ENCODE measurements at places on chromosomes 12 and 14. TPM values are rescaled to one million over a fixed set of nuclear protein-coding genes. Genes with fewer than 3 reads are reported as not detected.

DNA sequence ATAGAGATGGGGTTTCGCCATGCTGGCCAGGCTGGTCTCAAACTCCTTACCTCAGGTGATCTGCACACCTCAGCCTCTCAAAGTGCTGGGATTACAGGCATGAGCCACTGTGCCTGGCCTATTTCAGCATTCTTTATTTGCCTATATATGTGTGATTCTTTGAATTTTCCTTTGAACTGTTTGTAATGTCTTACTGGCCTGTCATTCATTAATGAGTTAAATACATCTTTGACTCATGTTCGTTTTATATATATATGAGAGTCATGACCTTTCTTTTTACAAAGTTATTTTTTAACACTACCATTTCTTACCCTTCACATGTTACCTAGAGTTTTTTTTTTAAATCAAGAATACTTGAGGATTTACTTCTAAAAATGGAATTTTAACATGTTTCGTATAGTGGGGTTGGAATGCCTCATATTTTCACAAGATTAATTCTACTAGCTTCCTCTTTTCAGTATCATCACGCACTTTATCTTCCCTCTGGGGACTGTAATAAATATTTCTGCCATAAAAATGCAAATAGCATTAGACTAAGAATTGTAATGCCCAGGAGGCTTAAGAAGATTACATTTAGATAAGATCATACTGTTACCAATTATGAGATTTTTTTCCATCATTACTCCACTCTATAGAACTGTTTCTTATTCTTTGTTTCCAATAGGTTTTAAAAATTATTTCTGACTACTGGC lies 66.7 kb downstream of the NTN4 start:
- DNase-seq: no peak

DNA sequence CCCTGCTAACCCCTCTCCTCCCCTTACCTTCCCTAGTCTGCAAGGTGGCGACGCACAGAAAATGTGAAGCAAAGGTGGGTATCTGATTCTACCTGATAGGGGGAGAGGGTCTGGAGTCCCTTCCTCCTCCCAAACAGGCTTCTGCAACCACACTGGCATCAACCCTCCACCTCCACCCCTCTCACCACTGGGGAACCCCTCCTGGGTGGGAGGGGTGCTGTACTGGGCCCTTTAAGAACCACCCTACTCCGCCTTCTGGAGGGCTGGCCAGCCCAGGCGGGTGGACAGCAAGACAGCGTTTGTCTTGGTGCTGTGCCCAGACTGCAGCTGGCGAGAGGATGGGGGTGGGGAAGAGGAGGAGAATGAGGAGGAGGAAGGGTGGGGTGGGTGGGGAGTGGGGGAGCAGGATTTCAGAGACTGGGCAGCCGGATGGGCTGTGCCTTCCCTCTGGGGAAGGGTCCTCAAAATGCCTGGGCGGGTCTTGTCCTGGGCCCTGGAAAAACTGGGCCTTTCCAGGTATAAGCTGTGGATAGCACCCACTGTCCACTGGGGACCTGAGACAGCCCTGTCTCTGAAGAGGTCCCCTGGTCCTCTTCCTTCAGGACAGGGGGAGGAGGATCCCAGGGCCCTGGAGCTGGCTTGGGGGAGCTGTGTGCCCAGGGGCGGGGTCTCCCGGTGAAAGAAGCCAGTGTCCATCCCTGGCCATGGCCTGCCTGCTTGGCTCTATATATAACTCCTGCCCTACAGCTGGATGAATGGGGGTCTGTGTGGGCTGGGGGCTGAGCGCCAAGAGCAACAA lies 2.8 kb downstream of the TNS2 start:
- peak; percentile 94 for DNase-seq

DNA sequence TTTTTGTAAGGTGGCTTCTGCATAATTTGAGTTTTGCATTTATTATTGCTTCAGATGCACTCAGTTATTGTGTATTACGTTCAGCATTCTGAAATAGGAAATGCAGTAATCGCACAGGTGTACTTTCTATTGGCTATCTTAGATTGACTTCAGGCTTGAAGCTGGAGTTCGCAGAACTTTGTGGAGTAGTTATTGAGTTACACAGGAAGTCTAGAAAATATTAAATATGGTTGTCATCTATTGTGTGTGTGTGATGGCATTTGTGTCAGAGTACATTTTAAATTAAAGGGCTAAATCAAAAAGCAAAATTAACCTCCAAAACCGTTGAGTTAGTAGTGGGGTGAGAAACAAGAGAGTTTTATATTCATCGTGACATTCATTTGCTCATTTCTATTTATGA lies 2.7 kb downstream of the ARID2 start:
- DNase-seq: no peak

GRCh38 chr12:46486588-46486987 lies 114.0 kb upstream of the SLC38A2 start:
- no peak for DNase-seq

- DNase-seq: no peak
Observed at GRCh38 chr14:26074892-26075291, 522.9 kb downstream of the NOVA1 start.

DNA sequence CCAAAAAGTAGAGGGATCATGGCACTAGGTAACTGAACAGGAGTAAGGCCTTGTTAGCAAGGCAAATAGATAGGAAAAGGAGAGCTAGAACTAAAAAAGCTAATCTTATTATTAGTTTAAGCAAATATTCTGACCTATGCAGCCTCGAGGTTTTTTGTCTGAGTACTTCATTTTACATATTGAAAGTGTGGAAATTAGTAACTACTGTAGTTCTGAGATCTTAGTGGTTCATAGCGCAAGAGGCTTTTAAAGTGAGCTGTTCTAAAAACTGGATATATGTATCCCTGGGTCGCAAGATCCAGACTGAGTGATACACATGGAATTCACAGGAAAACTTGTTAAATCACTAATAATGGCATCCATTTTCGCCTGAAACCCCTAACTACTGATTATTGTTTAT lies 411.0 kb upstream of the SOX5 start:
- DNase-seq: no peak

DNA sequence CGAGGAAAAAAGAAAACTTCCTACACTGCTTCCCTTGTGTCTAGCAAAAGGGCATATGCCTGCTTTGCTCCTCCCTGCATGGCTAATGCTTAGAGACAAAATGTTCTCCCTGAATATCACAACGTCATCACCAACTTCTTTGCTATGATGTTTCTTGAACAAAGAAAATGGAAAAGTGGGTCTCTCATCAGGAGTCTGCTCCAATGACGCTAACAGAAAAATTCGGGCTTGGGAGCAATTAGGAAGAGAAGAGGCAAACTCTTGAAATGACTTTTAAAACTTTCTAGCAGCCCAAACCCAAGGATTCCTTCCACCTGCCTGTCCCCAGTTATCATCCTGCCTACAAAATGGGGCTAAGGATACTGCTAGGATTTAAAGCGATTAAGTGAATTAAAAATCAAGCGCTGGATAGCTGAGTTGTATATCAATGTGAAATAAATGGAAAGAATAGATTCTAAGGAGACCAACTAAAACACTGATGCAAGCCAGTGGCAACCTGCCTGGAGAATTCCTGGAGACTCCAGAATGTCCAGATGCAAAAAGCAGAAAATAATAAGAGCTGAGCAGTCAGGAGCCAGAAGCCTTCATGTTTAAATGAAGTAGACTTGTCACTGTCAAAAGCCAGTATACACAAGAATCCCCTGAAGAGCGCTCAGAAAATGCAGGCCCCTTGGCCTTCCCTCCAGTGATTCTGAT lies 183.8 kb downstream of the DPF3 start:
- DNase-seq: no peak

- DNase-seq: no peak
Observed at GRCh38 chr14:50813544-50813863, 17.5 kb downstream of the NIN start.

DNA sequence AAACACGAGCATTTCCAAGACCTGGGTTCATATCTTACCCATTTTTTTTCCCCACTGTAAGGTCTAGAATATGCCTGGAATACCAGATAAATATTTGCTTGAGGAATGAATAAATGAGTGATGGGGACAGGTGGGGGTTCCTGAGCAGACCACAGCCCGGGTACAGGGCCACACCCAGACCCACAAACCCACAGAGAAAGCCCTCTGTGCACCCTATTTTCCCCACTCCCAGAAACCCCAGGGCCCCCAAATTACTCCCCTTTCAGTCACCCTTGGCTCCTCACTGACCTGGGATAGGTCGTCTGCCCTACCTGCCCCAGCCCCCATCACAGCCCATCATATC lies 66.5 kb upstream of the DDX11 start:
- no peak for DNase-seq

- no peak for DNase-seq
Observed at GRCh38 chr12:43861015-43861839, 25.3 kb downstream of the TMEM117 start.

DNA sequence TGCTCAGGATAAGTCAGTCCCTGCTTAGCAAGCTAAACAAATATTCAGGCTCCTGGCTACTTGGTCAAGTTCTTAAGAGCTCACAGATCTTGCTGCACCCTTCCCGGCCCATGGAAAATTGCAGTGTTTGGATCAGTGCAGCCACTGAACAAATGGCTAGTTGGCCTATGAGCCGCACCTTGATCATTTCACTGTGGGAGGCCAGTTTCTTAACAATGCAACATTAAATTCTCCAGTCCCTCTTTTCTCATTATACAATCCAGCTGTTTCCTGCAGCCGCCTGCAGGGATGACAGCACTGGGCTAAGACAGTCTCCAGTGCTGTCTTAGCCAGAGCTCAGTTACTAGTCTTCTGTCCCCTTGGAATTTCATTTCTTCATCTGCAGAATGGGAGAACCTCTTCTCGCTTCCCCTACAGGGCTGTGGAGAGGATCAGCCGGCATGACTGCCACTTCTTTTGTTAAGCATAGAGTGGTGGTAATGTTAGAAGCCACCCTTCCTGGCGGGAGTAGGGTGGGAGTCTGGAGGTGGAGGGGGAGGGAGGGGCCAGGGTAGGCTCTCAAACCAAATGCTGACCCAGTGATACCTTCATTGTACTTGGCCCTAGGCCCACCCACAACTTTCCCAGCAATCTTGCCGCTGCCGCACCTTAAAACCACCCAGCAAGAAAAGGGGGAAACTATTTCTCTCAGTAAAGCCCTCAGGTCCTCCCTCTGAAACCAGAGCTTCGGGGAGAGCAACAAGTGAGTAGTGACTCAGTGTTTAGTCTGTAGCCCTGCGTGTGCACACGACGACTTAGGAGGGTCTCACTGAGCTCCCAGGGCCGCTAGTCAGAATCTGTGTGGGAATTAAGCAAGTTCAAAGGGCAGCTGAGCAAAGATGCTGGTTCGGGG lies 145.7 kb downstream of the NUAK1 start:
- DNase-seq: no peak

- DNase-seq: no peak
Observed at GRCh38 chr12:123916729-123917128, 55.9 kb downstream of the CCDC92 start.

- no peak for DNase-seq
Observed at GRCh38 chr14:31879661-31880348, 197.3 kb upstream of the ARHGAP5 start.

- DNase-seq: no peak
Observed at GRCh38 chr12:93639406-93639805, 37.8 kb upstream of the CRADD start.

GRCh38 chr12:40946612-40947194 lies 241.4 kb upstream of the PDZRN4 start:
- DNase-seq: no peak

- DNase-seq: no peak
Observed at GRCh38 chr14:102125546-102125945, 14.2 kb upstream of the WDR20 start.

DNA sequence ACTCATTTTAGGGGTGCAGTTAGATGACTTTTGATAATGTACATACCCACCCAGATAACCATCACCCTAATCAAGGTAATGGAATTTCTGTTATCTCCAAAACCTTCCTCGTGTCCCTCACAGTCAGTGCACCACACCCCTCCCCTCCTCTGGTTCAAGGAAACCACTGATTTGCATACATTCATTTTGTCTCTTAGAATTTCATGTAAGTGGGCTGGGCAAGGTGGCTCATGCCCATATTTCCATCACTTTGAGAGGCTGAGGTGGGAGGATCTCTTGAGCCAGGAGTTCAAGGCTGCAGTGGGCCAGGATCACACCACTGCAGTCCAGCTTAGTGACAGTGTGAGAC lies 15.7 kb downstream of the ADIPOR2 start:
- DNase-seq: no peak

- DNase-seq: no peak
Observed at GRCh38 chr12:94942663-94943062, 60.8 kb downstream of the NDUFA12 start.

DNA sequence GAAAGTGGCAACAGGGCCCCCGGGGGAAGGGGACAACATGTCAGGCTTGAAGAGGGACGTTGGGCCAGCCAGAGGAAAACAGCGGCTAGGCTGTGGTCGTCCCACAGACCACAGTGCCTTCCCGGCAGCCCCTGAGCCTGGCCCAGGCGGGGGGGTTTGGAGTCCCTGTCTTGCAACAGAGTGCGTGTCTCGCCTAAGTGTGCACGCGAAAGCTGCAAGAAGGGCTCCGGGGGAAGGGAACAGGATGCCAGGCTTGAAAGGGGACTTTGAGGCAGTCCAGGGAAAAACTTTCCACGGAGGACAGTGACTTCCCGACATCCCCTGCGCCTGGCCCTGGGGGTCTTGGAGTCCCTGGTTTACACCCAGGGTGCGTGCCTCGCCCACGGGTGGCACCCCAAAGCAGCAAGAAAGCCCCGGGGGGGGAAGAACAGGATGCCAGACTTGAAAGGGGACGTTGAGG lies 157.5 kb upstream of the ALG10B start:
- DNase-seq: no peak

- DNase-seq: no peak
Observed at GRCh38 chr14:101598159-101598558, 36.9 kb downstream of the DIO3 start.

DNA sequence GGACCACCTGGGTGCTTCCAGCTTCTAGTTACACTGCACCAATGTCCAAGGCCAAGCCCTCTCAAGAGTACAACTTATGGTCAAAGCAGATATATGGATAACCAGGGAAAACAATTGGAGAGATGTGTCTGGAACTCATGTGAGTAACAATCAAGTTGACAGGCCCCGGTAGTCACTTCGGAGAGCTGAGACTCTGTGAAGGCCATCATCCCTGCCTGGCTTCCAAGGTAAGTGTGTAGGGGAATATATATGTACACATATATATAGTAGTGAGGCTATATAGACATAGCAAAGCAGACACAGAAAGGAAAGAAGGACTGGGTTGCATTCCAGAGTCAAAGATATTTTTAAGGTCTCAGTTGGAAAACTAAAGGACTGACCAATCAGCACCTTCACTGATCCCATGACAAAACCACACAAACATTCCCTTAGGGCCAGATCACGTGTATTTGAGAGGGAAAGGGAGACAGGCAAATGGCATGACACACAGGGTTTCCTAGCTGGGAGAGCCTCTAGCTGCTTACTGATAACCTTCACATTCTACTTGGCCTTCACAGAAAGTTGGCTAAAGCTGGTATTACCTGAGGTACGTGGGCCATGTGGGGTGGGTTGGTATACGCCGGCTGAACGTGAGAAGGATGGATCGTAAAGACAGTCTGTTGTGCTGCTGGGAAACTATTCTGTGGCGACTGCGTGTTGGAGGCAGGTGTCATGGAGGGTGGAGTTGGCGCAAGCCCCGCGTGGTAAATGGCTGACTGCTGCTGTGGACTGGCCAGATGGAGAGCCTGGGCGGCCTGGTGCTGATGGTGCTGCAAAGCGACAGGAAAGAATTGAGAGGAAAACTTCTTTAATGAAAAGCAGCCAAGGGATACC lies 50.0 kb downstream of the SH2B3 start:
- peak; percentile 55 for DNase-seq

Gene ALDH1L2
- 3.6 TPM for total RNA-seq

Gene XPOT
- total RNA-seq: 30.6 TPM

Gene HOXC4
- not detected for total RNA-seq

Gene RNASE7
- not detected for total RNA-seq

Gene ASCL1
- total RNA-seq: not detected

Gene B3GNT4
- total RNA-seq: not detected

Gene CIDEB
- total RNA-seq: 2.4 TPM

Gene NPFF
- not detected for total RNA-seq
